ENCODE measurements at places on chromosomes 1 and 21.

GRCh38 chr1:91672601-91673161 is 172.0 kb downstream of the CDC7 start:
- DNase-seq = no peak

- no peak for DNase-seq
These were observed 91.5 kb downstream of the SSBP3 start for GRCh38 chr1:54314696-54315095.

- DNase-seq = no peak
These were observed 5.0 kb downstream of the GJB3 start for GRCh38 chr1:34785875-34786470.

DNA sequence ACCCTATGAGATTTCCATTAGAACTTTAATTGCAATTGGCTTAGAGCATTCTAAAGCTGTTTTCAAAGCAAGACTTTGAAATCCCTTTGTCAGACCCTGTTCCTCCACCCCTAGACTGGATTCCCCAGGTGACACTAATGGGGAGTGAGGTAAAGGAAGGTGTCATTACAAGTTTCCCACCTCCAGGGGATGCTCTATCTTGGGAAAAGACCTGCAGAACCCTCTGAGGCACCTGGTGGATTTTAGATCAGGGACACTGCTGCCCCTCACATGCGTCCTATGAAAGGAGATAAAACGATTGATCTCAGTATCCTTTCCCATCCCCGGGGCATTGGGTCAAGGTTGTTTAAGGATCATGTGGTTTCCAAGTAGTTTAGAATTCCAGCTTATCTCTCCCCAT is 80.3 kb upstream of the RGS4 start:
- DNase-seq = no peak

GRCh38 chr1:61084491-61085031 is 2.2 kb downstream of the NFIA start:
- no peak for DNase-seq

- DNase-seq = peak; percentile 23
These were observed 22.7 kb downstream of the UTP25 start for GRCh38 chr1:209850342-209850979.

DNA sequence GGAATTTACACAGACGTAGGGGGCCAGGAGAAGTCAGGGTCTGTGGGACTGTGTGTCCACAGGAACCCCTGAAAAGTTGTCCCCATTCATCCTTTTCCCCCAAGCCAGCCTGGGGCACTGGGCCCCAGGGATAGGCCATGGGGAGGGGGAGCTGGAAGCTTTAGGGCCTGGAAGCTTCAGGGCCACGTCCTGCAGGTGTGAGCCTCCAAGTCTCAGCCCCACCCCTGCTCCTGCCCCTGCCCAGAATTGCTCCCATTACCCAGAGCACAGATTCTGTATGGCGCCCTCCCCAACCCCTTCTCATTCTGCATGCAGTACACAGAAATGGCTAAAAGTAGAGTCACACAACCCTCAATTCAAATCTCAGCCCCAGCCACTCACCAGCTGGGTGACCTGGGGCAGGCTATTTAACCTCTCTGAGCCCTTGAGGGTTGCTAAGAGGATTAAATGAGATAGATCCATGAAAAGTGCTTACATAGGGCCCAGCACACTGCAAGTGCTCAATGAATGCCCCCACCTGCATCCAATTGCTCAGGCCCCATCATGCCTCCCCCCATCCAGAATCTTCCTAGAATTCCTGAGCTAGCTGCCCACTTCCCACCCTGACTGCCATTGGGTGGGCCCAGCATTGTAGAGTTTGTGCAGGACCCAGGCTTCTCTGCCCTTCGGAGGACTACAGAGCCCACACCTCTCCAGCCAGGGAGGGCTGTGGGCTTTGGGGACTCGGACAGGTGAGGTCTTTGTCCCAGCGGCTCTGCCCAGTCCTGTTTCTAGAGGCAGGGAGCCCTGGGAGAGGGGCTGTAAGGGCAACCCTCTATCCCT is 6.5 kb downstream of the RAP1GAP start:
- DNase-seq = no peak

DNA sequence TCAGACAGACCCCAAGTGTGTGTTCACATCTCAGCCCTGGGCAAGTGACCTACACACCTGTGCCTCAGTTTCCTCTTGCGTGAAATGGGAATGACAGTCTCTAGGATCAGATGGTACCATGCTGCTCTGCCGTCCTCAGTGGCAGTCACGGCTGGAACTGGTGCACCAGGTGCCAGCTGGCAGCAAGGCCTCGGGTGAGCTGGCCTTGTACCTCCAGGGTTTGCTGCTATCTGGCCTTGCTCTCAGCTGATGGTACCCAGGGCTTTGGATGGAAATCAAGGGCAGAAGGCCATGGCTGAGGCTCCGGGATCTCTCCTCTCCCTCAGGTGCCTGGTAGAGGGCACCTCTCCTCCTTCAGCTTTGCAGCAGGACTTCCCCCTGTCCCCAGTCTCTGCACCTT is 21.3 kb downstream of the TMEM201 start:
- no peak for DNase-seq

DNA sequence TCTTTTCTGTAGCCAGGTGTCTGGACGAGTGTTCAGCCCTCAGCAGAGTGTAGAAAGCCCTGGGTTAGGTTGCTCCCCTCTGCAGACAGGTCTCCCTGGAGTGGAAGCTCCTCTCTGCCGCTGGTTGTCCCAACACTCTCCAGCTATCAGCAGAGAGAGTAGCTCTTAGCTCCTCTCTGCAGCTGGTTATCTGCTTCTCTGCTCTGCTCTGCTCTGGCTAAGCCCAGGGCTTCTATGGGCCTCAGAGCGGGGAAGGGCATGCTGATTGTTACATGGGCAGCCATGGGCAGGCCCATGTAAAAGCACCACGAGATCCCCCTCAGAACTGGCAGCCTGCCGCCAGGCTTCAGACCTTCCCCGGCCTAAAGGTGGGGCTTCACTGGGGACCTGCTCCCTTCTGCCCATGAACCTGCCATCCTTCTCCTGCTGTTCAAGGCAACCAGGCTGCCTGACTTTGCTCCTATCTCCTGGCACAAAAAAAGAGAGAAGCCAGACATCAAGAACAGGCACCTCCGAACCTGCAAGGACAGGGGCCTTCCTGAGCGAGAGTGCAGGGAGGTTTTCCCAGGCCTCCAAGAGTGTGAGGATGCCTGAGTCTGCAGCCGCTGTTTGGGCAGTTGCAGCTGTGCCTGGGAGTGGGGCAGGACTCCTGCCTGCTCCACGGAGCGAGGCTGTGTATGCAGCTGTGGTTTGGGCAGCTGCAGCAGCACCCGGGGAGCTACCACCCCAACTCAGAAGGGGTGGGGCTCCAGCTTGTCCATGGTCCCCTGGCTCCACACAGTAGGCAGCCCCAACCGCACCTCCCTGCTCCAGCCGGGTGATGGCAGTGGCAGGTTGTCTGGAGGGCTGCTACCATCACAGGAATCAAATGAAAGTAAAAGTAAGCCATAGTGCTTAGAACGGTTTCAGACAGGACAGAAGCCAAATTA is 973.7 kb downstream of the LTN1 start:
- no peak for DNase-seq

DNA sequence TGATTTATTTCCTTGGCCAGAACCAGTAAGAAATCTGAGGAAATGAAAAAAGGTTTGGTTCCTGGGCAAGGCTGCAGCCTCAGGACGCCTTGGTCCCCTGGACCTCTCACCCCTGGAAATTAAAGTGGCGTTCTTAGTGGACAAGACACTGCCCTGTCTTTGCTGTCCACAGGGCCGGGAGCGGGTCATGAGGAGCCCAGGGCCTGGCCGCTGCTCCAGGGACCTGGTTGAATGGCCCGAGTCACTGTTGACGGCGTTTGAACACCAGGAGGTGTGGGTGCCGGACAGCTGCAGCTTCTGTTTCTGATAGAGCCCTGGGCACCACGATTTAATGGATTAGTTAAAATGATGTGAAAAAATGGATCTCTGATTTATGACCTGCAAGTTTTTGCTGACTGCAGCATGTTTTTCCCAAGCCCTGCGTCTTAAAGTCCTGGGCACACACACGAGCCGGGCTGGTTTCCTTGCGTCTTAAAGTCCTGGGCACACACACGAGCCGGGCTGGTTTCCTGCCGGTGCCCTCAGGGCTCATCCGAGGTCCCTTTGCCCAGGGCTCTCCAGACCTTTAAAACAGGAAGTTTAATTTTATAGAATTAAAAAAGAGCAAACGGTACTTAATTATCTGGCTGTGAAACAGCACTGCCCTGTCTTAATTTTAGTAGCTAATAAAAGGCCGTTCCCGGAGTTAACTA is 74.1 kb upstream of the ACTRT2 start:
- DNase-seq = no peak

Measured in GM12892 (cell line).